ENCODE measurements at places on chromosomes 3 and 15.

GRCh38 chr3:148796799-148797198 lies 30.8 kb upstream of the CPB1 start:
- no peak for DNase-seq

DNA sequence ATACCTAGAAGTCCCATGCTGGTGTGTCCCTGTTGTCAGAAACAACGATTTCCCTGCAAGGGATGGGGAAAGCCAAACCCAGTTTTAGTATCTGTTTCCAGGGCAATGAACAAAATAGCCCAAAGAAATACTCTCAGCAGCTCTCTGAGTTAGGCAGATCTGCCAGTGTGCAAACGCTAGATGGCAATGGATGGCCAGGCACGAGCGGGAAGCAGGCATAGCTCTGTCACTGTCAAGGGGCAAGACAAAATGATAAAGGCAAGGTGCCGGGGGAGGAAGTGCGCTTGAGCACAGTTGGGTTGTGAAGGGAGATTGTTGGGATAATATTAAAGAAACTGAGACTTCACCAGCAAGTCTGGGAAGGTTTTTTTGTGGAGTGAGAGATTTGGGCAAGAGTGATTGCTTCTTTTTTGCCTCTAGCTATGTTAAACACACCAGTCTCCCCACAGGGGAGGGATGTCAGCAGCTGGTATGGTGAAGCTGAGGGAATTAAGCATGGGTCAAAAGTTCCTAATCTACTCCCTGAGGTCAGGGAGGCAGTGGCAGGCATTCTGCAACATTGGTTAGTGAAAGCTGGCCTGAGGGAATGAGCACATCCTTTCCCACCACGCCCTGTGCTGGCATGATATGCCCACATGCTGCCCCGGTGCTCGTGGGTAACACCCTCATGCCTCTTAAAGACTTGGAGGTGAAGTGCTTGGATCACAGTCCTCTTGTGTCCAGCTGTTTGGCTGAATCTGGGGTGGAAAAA lies 117.5 kb downstream of the PDCD6IP start:
- no peak for DNase-seq

- no peak for DNase-seq
Measured at GRCh38 chr3:59401924-59402323, 352.1 kb upstream of the CFAP20DC start.

GRCh38 chr15:69568173-69569009 lies 115.8 kb downstream of the RPLP1 start:
- DNase-seq = no peak

DNA sequence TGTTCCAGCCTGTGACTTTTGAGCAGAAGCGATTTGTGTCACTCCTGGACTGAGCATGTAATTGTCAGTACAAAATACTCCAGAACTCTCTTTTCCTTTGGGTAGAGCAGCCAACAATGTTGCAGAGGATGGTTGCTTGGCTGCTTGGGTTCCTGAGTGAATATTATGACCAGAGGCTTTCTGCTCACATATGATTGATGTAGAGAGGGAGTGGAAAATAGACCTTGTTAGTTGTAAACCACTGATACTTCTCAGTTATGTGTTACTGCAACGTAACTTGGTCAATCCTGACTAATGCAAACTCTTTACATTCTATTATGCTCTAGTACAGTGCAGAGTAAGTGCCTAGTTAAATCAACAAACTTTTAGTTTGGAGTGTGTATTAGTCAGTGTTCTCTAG lies 322.6 kb upstream of the KCNH8 start:
- DNase-seq = no peak

DNA sequence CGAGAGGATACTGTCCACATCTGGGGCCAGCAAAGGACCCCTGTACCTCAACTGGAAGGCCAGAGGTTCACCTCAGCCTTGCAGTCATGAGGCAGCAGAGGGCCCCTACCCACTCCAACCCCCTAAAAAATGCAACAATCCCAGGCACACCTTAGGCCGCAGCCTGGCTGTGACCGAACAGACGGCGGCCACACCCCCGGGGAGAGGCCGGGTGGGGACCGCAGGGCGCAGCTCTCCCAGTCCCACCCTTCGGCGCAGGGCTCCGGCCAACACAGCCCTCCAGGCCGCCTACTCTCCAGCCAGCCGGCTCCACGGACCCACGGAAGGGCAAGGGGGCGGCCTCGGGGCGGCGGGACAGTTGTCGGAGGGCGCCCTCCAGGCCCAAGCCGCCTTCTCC lies 457 bp upstream of the DNAJA4 start:
- DNase-seq = no peak
